ENCODE measurements at places on chromosomes 4 and X. TPM values are rescaled to one million over a fixed set of nuclear protein-coding genes. Genes with fewer than 3 reads are reported as not detected.

DNA sequence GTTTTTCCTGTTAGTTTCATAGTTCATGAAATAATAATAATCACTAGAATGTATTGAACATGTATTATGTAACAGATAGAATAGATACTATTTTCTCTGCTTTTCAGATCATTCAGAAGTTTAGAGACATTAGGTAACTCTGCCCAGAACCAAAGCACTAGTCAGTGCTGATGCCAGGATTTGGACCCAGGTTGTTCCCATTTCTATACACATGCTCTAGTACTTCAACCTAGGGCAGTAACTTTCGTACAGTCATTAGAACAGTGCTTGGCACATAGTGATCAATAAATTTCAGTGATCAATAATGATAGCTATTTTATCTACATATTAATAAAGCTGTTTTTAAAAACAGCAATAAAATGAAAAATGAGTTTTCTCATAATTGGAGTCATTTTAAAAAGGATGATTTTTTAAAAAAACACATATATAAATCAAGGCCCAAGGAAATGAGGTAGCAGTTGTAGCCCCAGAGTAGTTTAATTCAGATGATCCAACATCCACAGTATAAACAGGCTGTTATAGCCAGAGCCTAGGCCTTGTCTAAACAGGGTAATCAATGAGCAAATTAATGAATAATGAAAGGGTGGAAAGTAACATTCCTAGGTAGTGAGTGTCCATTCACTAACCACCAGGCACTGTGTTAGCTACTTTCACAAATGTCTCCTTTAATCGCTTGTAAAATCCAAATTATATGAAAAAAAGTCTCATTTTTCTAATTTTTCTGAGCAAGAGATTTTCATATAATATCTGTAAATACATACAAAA, 25.6 kb downstream of the TXK start:
- DNase-seq: no peak

DNA sequence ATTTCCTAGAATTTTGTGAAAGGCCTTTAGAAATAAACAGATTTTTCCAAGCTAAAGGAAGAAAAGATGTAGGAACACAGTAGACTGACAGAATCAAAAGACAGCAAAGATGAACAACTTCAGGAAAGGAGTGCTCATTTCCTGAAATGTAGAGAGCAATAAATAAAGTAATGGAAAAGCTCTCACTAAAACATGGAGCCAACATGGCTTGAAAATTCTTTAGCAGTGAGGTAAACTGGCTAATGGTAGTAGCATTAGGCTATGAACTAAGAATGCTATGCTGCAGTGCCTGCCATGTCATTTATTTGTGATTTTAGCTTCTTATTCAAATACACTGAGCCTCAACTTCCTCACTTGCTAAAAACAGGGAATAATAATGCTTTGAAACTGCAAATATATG, 108.7 kb downstream of the IQCM start:
- no peak for DNase-seq

GRCh38 chr4:156992943-156993342, 21.3 kb upstream of the PDGFC start:
- DNase-seq: no peak

DNA sequence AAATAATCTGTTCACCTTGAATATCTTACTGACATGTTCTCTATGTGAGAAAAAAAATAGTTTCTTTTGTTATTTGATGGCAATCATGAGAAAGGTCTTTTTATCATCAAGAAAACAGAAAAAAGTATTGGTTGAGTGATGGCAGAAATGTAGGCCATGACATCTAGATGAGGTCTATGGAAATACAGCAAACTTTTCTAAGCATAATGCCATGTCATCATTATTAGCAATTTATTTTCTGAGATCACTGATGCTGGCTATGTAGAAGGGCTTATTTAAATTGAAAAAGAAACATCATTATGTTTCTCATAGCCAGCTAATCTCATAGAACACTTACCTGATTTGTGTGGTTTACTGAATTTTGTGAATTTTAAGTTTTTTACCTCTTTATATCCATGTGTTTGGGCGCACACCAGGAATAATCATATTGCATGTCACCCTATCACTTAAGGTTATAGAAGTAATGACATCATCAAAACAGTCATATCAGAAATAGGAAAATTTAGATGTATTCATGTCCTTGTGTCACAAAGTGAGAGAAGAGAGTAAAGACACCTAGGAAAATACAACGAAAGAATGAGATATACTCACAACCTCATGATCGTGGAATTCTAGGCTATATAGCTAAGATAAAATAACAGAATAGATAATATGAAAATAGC, 22.4 kb downstream of the UGT2A3 start:
- DNase-seq: no peak

GRCh38 chr4:176002007-176002613, 63.5 kb upstream of the WDR17 start:
- peak; percentile 46 for DNase-seq

DNA sequence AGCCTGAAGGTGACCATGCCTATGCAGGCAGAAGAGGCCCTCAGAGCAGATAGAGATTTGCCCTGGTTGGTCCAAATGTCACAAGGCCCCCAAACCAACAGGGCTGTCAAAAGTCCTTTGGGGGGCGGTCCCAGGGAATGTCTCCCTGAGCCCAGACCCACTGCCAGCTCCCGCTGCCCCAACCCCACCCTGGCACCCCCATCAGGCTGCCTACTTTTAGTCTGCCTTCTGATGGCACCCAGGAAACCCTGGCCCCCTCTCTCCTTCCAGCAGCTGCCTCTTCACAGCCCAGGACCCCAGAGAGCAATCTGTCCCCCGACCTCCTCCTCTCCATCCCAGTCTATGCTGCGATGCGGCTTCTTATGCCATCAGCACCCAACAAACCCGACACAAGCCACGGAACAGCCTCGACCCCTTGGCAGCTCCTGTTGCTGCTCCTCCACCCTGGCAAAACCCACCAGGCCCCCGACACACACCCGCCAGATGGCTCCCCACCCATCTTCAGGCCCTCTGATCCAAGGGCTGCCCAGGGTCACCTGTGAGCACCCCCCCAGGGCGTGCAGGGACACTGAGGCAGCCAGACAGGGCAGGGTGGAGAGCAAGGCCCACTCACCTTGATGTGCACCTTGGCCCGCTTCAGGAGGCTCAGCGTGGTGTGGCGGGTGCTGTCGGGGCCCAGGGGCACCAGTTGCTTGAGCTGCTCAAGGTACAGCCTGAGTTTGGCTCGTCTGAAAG, 9.9 kb downstream of the MXD4 start:
- no peak for DNase-seq

Gene TLR8
- total RNA-seq: 0.08 TPM

Gene UCP1
- total RNA-seq: not detected

Gene PRSS48
- total RNA-seq: not detected

Gene HSD17B10
- 70.8 TPM for total RNA-seq

Data from hepatocyte (in vitro differentiated cells).